NCI-H1694 treated with DMSO at 0.1 percent for 48 hours (cell line): ENCODE measurements at places on chromosomes 4 and X.

DNA sequence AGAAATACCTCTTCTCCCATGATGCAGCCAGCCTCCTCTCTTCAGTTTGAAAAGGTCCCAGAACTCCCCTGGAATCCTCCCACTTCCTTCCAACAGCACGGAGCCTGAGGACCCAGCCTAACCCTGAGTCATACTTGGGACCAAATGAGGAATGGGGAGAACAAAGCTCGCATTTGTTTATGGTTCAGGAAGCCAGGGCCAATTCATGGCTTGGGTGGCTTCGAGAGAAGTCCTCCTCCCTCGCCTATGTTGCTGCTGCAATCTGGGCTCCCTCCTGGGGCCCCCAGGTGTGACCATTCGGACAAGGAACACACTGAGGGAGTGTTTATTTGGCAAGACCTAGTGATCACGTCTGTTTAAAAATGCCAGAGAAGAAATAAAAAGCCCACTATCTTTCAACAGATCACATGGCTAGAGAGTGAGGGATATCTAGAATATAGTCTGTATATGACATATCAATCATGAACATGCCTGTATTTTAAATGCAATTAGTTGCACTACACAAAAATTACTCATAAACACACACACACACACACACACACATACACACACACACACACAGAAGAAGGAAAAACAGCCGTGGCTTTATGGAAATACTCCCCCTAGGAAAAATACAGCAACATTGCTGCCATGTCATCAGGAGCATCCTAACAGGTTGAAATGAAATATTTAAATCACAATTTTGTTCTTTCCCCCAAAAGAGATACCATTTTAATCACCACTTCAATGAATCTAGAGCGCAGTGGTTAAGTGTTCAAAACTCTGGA is 155.7 kb upstream of the MAP3K15 start:
- DNase-seq, result no peak

GRCh38 chr4:15890246-15890829 is 48.2 kb downstream of the FGFBP1 start:
- DNase-seq, result no peak

GRCh38 chr4:115332078-115332477 is 218.7 kb upstream of the NDST4 start:
- DNase-seq, result no peak

DNA sequence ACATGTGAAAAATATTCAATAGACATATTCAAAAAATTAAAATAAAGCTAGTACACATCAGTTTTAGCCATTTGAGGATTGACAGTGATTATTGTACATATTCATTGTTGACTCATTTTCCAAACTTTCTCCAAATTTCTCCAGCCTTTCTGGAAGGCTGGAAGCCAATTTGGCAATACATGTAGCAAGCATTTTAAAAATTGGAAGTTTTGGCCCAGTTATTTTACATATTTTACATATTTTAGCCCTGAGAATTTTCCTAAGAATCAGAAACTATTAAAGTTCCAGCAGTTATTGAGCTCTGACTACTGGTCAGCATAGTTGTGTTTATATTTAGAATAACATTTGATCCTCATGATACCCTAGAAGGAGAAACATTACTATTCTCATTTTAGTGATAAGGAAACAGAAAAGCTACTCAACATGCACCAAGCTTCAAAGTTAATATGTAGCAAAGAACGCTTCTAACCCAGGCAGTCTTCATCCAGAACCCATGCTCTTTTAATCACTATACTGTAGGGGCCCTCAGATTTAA is 3.2 kb downstream of the CABS1 start:
- DNase-seq, result no peak

- no peak for DNase-seq
Measured at GRCh38 chr4:184344435-184344834, 126.8 kb upstream of the ENPP6 start.

DNA sequence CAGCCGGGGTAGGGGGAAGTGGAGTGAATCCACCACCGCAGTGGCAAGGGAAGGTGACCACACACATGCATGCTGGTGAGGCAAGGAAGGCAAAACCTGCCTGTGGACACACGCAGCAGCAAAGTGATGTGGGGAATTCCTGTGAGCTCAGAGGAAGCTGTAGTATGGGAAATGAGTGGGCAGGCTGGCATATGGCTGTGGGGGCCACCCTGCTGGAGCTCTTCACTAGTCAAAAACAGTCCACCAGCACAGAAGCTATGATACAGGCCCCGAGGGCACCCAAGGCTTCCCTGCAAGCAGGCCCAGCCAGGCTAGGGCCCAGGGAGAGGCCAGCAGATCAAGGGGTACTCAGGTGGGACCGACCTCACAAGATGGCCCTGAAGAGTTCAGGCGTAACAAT is 239.1 kb downstream of the CHM start:
- DNase-seq, result no peak

DNA sequence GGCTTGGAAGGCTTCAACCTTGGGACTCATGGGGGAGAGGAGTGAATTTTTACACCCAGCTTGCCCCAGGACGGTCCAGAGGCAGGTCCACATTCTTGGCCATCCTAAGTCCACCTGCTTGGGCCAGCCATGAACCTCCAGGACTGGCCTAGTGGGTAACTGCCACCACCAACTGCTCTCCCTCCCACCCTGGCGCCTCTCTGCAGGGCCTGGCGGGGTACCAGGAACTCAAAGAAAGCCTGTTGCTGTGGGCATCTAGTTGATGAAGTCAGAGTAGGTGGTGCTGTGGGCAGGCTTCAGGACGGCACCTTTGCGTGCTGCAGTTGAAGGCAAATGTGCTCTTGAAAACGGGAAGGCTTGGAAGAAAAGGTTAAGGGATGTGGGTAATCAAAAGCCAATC is 12.0 kb downstream of the BCOR start:
- DNase-seq, result no peak

DNA sequence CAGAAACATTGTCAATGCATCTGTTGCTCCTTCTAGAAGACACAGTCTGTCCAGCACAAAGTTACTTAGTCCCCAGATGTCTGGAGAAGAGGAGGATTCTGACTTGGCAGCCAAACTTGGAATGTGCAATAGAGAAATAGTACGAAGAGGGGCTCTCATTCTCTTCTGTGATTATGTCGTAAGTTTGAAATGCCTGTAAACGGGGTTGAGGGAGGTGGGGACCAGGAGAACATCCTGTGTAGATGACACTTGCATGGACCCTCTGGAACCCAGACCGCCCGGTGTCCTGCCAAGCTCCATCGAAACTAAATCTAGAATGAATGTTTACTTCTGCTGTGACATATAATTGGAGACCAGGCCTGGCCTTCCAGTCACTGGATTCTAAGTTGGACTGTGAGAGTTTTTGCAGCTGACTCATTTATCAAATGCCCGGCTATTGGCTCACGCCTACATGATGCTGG is 45.0 kb upstream of the MSANTD1 start:
- DNase-seq, result no peak

- DNase-seq, result no peak
Measured at GRCh38 chr4:137998666-137999429, 243.3 kb downstream of the SLC7A11 start.

- no peak for DNase-seq
Measured at GRCh38 chr4:176921256-176921655, 128.5 kb upstream of the VEGFC start.

GRCh38 chr4:2954358-2955185 is 8.6 kb downstream of the NOP14 start:
- DNase-seq, result no peak

GRCh38 chrX:114611018-114611619 is 27.2 kb downstream of the HTR2C start:
- DNase-seq, result peak; percentile 22

DNA sequence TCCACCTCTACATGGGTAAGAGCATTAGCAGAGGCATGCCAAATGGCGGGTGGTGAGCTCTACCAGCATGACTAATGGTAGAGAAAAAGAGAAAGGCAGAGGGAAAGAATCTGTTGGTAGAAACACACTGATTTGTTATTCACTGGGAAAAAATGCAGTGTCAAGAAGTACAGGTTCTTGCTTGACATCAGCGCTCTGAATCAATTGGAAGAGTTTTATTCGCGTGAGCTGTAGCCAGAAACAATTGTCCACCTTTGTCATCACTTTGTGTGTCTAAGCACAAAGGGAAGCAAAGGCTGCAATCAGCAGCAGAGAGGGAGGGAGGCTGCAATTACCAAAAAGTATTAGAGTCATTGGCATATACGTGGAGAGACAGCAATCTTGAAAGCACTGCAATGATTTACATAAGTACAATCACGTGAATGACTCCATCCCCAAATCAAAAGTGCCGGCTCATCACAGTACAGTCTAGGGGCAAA is 67.7 kb upstream of the HS3ST1 start:
- no peak for DNase-seq

DNA sequence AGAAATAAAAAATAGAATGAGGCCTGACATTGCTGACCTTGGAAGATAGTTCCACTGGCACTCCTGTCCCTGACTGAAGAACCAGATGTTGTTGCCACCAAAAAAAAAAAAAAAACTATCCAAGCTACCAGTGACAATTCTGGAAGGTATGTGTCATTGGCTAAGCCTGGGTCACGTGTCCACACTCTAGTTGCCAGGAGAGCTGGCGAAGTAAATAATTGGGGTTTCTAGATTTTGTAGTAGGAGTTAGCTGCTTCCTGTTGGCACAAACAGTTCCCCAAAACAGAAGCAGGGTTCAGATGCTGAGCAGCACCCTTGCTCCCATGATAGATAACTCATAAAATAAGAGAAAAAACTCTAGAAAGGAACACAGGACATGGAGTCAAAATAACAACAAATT is 20.5 kb downstream of the MND1 start:
- no peak for DNase-seq

- DNase-seq, result no peak
Measured at GRCh38 chrX:34140816-34141215, 8.7 kb upstream of the FAM47A start.

DNA sequence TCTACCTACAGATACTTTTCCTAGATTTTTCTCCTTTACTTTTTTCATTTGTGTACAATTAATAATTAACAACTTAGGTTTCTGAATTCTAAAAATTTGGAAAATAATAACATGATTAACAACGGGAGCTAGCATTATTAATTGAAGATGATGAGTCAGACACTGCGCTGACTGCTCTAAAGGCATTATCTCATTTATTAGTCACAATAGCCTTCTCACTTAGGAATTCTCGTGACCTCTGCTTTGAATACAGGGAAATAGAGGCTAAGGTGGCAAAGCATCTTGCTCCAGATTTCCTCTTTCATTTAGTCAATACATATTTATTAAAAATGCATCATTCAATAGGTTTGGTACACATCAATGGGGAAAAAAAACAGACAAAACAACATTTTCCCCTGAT is 441.3 kb downstream of the PCDH18 start:
- no peak for DNase-seq

GRCh38 chr4:1793496-1793840 is 375 bp downstream of the FGFR3 start:
- DNase-seq, result no peak

GRCh38 chrX:51336584-51336983 is 4.0 kb downstream of the NUDT10 start:
- peak; percentile 20 for DNase-seq

- no peak for DNase-seq
Measured at GRCh38 chr4:25446611-25447010, 69.5 kb downstream of the ANAPC4 start.

DNA sequence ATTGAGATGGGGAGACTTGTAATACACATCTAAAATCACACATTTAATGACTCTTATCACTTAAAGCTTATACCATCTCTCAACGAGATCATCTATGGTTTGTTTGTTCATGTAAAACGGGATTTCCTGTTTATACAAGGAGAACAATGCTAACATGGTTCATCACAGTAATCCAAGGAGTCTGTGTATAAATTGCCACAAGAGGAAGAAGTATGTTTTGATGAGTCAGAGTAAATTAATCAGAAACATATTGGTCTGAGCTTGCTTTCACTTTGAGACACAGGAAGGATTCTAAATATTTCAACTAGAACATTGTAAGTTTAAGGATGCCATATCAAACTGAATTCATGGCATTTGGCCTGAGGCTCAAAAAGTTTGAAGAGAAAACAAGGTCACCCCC is 594.1 kb downstream of the GLUD2 start:
- no peak for DNase-seq
